ENCODE measurements at places on chromosomes 2 and 18. TPM values are rescaled to one million over a fixed set of nuclear protein-coding genes. Genes with fewer than 3 reads are reported as not detected.

RASGRP3 gene
- total RNA-seq: 0.52 TPM

ANKRD62 gene
- total RNA-seq: not detected

CNTNAP5 gene
- not detected for total RNA-seq

VWA3B gene
- not detected for total RNA-seq

ANKRD29 gene
- total RNA-seq: 31.0 TPM

AQP4 gene
- total RNA-seq: not detected

DUSP2 gene
- 16.7 TPM for total RNA-seq

C2orf78 gene
- total RNA-seq: not detected

TRAK2 gene
- 10.1 TPM for total RNA-seq

CHRNG gene
- not detected for total RNA-seq

DES gene
- not detected for total RNA-seq

SERPINB13 gene
- not detected for total RNA-seq

ATG16L1 gene
- total RNA-seq: 173 TPM

EPB41L3 gene
- total RNA-seq: 39.5 TPM

HDHD2 gene
- total RNA-seq: 6.3 TPM

DCC gene
- total RNA-seq: not detected

STPG4 gene
- not detected for total RNA-seq

PSMD1 gene
- 208 TPM for total RNA-seq

MGAT4A gene
- 1.7 TPM for total RNA-seq

ANAPC1 gene
- 97.9 TPM for total RNA-seq

PLGLB2 gene
- 0.87 TPM for total RNA-seq

TUBA4B gene
- total RNA-seq: not detected

SERPINB4 gene
- total RNA-seq: 0.40 TPM

DSG3 gene
- not detected for total RNA-seq

CRYGD gene
- not detected for total RNA-seq

RIT2 gene
- not detected for total RNA-seq

MALL gene
- 136 TPM for total RNA-seq

SLC9A4 gene
- 0.04 TPM for total RNA-seq

CHPF gene
- total RNA-seq: 139 TPM

BMP10 gene
- total RNA-seq: not detected

CROCC2 gene
- not detected for total RNA-seq

REG3G gene
- not detected for total RNA-seq

TBC1D8 gene
- total RNA-seq: 39.7 TPM

HTR2B gene
- total RNA-seq: not detected

ARHGAP25 gene
- total RNA-seq: not detected

ABCB6 gene
- total RNA-seq: 21.1 TPM

ZC3H15 gene
- 58.2 TPM for total RNA-seq

NDUFS1 gene
- 110 TPM for total RNA-seq

TLX2 gene
- total RNA-seq: 3.4 TPM

C2orf66 gene
- 0.51 TPM for total RNA-seq

GREB1L gene
- 6.3 TPM for total RNA-seq

TCF4 gene
- total RNA-seq: 13.9 TPM

GPR55 gene
- 0.81 TPM for total RNA-seq

TMEM37 gene
- total RNA-seq: 0.26 TPM

SCN3A gene
- 0.12 TPM for total RNA-seq

EGR4 gene
- total RNA-seq: not detected

Measured in PC-3 (cell line).